ENCODE measurements at places on chromosomes 11 and 22. TPM values are rescaled to one million over a fixed set of nuclear protein-coding genes. Genes with fewer than 3 reads are reported as not detected.

IL17REL gene
- total RNA-seq = not detected

DNA sequence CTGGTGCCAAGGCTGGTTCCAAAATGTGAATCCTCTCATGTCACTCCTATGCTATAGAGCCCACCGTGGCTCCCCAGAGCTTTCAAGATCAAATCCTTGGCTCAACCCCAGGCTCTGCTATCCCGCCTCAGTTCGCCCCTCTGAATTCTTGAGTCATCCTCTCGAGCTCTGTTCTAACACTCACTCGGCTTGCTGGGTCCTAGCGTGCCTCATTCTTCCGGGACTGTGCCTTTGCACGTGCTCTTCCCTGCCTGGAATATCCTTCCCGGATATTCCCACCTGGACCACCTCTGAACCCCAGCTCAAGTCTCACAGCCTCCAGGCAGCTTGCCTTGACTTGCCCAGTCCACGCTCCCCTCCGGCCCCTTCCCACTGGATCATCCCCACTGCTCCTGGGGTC is 13.0 kb downstream of the KCTD17 start:
- H3K4me3 ChIP-seq = no peak overlapping the region
- H3K27ac ChIP-seq = no peak overlapping the region
- DNase-seq = no peak

GRCh38 chr22:43118953-43119458 is 8.5 kb downstream of the BIK start:
- H3K4me1 ChIP-seq = no peaks in the 10 kb centered on the region
- H3K36me3 ChIP-seq = no peaks in the 10 kb centered on the region
- H3K27me3 ChIP-seq = no peaks in the 10 kb centered on the region
- no peak overlapping the region for H3K4me3 ChIP-seq

DNA sequence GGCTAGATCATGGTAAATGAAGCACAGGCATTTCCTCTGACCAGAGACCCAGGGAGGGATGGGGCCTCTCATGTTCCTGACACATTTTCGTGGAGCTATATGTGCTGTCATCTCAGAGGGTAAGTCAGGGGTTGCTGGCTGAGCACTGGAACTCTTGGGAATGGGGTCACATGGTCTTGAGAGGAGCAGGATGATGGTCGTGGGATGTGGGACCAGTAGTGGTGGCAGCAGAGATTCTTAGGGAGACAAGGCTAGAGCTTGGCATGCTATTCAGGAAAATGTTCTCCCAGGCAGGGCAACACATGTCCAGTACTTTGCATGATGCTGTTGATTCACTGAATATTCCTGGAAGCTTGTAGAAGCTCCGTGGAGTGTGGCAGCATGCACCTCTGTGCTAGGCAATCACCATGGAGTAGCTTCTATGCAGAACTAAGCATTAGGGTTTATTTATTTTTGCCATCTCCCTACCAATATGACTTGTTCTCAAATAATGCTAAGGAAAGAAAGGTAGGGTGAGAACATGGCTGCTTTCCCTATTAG is 31.4 kb upstream of the TTC12 start:
- no peak for DNase-seq
- no peak overlapping the region for H3K27ac ChIP-seq
- H3K36me3 ChIP-seq = no peaks in the 10 kb centered on the region
- no peaks in the 10 kb centered on the region for H3K4me1 ChIP-seq
- no peak overlapping the region for H3K4me3 ChIP-seq

GRCh38 chr11:13669544-13670488 is 1.3 kb downstream of the FAR1 start:
- peak overlapping the region; percentile 69 for H3K27ac ChIP-seq
- H3K4me1 ChIP-seq = peaks cover 17% of the 10 kb centered on the region
- H3K27me3 ChIP-seq = no peaks in the 10 kb centered on the region
- peak overlapping the region; percentile 90 for H3K4me3 ChIP-seq
- H3K36me3 ChIP-seq = no peaks in the 10 kb centered on the region

GRCh38 chr11:107563702-107564101 is 1.8 kb downstream of the ALKBH8 start:
- no peaks in the 10 kb centered on the region for H3K27me3 ChIP-seq
- peak overlapping the region; percentile 19 for H3K27ac ChIP-seq
- H3K36me3 ChIP-seq = peaks cover 3% of the 10 kb centered on the region
- no peak for DNase-seq
